ENCODE measurements at places on chromosomes 16 and 17.

DNA sequence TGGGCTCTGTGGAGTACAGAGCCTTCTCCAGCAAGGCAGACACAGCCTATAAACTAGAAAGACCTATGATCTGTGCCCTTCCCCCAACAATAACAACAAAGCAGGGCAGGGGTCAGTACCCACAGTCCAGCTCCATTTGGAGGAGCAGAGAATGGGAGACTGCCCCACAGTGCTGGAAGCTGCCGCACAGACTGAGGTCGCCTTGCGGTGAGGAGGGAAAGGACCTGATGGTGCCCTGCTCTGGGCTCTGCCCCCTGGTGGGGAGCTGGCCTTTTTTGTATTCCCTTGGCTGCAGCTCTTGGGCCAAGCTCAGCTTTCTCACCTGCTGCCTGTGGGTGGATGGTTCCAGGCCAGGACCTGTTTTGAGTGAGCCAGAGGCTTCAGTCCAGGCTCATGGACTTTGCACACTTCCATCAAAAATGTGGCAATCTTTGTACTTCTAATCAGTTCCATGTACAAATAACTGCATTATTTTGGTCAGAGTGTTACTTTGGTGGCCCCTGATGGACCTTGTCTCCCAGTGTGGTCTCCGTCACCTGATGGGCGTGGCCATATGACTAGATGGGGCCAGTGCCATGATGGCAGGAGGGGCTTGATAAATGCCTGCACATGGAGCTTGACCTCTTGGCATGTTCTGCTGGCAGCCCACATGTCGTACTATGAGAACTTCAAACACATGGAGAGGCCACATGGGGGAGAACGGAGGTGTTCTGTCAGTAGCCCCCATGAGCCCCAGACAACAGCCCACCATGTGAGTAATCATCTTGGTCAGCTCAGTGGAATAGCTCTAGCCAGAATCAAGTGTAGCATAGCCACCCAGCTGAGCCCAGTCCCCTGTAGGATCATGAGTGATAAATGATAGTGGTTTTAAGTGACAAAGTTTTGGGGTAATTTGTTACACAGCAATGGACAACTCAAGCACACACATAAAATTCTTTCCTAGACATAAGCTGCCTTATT lies 24.2 kb downstream of the B9D1 start:
- DNase-seq: peak; percentile 75

GRCh38 chr16:69936252-69936651 lies 14.9 kb upstream of the CLEC18A start:
- DNase-seq: no peak

DNA sequence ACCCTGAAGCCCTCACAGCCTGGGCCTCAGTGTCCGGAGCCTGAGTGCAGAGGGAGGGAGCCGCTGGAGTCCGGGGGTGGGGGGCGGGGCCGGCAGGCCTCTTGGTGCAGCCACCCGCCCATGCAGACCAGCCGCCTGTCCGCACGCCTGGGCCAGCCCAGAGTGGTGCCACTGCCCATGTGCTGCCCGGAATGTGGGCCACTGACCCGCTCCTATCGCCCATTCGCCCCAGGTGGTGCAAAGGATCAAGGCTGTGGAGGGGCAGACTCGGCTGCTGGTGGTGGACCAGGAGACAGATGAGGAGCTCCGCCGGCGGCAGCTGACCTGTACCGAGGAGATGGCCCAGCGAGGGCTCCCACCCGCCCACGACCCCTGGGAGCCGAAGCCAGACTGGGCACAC lies 2.6 kb downstream of the NHERF2 start:
- DNase-seq: no peak

- no peak for DNase-seq
Observed at GRCh38 chr17:45369421-45369820, 52.6 kb upstream of the MAP3K14 start.

DNA sequence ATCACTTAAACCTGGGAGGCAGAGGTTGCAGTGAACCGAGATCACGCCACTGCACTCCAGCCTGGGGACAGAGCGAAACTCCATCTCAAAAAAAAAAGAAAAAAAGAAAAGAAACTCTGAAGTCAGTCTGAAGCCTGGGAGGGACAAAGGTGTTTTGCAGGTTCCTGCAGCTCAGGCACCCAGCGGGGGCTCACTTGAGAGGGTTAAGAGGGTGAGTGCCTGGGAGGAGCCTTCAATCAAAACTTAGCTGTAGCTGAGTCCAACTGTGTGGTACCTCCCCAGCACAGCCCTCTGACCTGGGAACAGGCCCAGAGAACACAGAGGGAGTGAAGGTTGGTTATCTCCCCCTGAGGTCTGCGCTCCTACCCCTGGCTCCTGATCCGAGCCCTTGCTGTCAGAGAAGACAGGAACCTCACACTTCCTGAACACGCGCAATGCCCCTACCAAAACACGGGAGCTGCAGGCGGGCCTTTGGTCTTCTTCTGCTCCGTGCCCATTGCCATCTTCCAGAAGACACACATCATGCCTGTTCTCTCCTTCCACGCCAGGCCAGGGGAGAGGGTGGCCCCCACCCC lies 20.4 kb upstream of the ZC3H18 start:
- DNase-seq: no peak

- DNase-seq: no peak
Observed at GRCh38 chr16:23186171-23186570, 3.6 kb downstream of the SCNN1G start.

DNA sequence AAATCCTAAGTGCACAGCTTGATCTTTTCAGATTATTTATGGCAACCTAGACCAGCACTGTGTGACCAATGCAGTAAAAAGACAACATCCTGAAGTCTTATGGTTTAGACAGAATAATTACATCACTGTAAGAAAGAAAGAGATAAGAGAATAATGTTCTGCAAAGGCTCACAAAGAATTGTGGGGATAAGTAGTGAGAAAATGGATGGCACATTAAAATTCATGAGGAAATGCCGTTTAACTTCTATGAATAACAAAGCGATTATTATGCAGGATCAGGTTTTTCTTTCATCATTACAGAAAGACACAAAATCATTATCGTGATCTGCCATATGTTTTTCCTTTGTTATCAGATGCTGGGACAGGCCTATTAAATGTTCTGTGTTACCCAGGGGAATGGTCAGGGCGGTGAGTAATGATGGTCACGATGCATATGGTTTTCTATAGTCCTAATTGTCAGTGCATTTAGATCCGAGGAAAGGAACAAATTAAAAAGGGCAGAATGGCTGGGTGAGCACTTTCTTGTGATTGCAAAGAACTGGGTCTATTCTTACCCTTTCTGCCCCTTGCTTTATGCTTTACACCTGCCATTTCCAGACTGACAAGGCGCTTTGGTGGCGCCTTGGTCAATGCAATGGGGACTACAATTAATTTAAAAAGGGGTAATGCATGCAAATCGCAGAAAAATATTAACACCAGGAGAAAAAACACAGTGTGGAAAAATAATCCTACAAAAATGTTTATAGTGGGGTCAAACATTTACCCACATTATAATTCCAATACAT lies 18.1 kb upstream of the DHX40 start:
- no peak for DNase-seq

- no peak for DNase-seq
Observed at GRCh38 chr17:17088541-17089525, 46.6 kb downstream of the MPRIP start.

DNA sequence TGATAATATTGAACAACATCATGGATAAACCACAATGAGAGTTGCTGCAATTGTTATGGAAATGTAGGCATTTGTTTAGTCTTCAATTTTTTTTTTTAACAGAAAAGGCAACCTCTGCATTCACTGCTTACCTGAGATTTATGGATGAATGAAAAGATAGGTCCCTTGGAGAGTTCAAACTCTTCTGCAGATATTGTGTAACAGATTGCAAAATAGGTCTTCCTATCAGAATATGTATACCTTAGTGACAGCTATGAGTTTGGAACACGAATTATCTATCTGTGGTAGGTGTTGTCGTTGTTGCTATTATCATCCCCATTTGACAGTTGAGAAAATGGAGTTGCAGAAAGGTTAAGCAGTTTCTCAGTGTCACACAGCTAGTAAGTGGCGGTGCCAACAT lies 1.2 kb upstream of the KCNJ16 start:
- DNase-seq: no peak

DNA sequence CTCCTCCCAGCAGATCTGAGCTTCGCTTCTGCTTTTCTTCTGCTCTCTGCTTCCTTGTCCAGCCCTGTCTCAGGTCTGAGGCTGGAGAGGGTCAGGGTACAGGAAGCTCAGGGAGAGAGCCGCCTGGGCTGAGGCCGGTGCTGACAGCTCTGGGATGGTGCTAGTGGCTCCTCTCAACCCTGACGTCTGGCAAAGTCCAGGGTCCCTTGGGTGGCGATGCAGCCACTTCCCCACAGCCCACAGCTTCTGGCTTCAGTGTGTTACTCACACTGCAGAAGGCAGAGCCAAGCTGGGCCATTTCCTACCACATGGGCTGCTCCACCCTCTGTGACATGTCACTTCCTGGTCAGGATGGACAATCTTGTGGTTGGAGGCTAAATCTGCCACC lies at the start of gene CD300C:
Gene CD300C, minus strand, starts transcription at position 273 of the 388 bp plus-strand sequence. CDS start 333 bp downstream, outside the sequence.
- DNase-seq: peak; percentile 75

- DNase-seq: no peak
Observed at GRCh38 chr17:75817571-75817970, 26.6 kb downstream of the UNC13D start.

GRCh38 chr17:71917715-71918114 lies 203.1 kb upstream of the SOX9 start:
- no peak for DNase-seq

DNA sequence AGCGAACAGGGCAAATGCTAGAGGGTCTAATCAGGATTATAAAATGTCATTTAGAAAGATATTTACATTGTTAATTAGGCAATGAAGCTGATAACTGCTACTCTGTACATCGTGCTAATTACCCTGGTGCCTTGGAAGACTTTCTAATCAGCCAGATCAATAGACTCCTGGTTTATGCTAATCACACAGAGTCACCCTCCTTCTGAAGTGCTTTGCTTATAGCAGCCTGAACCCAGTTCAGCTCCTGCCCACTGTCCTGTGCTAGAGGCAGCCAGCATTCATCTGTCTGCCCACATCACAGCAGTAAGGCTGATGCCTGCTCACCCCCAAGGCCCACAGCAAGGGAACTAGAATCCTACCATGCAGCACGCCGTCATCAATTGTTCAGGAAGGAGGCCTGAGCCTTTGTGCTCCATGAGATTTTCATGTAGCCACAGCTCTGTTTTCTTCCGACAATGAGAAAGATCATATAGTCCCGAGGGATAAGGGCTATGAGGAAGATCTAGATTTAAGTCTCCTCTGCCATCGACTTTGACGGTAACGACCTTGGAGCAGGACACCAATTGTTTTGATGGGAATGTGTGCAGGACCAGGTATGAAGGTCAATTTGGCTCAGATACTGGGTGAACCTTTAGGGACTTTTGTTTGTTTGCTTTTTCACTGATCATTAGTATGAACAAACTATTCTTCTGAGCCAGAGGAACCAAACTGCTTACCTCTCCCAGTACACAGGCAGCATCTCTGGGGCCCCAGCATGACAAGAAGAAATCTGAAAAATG lies 12.5 kb upstream of the LYRM9 start:
- no peak for DNase-seq

DNA sequence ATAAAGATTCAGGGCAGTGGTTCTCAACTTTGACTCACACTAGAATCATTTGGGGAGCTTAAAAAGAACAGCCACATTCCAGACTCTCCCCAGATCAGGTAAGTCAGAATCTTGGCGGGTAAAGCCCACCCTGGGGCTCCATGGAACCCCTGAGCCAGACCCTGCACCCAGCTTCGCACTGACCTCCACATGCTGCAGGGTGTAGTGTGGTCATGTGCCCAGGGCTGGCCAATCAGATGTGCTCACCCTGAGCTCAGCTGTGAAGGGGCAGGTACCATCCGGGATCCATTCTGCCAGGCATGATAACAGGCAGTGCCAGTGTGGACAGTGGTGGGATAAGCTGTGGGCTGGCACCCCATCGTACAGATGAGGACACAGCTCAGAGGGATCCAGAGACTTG lies 28.1 kb upstream of the MED9 start:
- no peak for DNase-seq

DNA sequence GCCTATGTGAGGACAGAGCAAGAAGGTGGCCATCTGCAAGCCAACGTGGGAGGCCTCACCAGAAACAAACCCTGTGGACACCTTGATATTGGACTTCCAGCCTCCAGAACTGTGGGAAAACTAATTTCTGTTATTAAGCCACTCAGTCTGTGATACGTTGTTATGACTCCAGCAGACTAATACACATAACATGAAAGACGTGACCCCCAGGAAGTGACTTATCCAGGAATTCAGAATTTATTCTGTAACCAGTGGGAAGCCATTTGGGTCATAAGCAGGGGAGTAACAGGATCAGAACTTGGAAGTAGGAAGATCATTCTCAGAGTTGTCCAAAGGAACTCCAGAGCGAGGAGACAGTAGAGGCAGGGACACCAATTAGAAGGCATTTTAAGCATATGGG lies 12.5 kb upstream of the GINS3 start:
- no peak for DNase-seq

DNA sequence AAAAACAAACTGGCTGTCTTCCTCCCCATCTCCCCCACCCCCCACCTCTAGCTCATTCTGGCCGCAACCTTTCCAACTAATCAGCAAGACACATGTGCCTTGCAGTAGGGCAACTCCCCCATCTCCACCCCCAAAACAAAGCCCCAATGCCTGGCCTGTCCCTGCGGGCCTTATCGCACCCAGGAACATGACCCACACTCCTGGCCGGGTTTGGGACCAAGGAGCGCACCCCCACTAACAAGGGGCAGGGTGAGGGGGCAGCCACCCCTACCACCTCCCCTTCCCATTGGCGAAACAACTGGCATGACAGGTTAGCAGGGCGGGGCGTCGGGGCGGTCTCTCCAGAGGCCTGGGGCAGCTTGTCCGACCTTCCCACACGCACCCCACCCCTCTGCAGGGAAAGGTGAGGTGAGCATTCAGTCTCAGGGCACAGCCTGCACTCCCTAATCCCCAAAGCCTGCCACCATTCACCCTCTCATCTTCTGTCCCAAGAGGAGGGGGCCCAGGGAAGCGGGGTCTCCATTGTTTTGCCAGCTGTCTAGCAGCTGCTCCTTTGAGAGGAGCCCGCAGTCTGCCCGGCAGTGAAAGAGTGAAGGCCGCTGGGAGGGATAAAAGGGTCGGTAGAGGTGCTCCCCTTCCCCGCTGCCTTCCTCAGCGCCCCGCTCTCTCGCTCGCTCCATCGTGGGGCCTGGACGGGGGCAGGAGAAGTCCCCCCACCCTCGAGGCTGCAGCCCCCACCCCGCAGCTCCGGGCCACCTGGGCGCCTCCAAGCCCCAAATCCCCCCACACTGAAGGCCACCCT lies 765 bp downstream of the MYO18A start:
- DNase-seq: no peak

Data from CD4-positive, alpha-beta T cell treated with Interleukin-4 for 1 hour (primary cell).